ENCODE measurements at places on chromosomes 7 and 10. TPM values are rescaled to one million over a fixed set of nuclear protein-coding genes. Genes with fewer than 3 reads are reported as not detected.

DNA sequence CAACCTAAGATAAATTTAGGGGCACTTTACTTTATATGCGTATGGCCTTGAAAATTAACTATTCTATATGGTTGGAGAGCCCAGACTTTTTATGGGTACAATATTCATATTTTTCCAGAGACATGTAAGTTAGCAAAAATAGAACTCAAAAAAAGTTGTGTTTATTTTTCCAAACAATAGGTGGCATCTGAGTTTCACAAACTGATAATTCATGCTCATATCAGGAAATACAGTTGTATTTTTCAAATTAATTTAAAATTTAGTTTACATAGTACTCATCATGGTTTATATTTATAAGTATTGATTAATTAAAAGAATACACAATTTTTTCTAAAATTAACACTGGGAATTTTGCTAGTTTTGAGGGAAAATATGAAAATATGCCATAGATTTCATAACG is 34.6 kb downstream of the ANKRD7 start:
- no peak for DNase-seq

- no peak for DNase-seq
Observed at GRCh38 chr7:27846388-27846787, 106.4 kb downstream of the TAX1BP1 start.

DNA sequence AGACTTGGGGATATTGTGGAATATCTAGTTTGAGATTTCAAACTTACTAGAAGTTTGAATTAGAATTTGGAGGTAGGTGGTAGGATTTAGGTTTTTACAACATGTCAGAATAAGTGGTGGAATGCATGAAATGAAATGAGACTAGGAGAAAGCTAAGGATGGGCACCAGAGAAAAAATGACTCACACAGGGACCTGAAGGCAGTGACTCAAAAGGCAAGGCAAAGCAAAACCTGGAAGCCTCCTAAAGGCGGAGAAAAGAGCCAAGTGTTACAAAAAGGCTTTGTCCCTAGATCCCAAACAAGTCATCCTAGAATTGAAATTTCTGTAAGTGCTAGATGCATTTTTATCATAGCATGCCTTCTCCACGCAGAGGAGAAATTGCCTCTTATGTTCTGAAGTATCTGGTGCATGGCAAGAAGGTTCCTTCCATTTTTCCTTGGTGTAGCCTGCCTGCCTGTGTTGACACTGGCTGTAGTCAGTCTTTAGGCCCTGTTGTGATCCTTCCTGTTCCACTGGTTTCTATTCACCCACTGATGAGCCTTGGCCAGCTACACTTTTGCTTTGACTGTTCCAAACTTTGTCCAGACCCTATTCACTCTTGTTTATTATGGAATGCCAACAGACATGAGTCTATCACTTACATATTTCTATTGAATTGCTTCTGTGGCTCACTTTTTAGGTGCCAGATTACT is 109.3 kb downstream of the ETV1 start:
- no peak for DNase-seq

DNA sequence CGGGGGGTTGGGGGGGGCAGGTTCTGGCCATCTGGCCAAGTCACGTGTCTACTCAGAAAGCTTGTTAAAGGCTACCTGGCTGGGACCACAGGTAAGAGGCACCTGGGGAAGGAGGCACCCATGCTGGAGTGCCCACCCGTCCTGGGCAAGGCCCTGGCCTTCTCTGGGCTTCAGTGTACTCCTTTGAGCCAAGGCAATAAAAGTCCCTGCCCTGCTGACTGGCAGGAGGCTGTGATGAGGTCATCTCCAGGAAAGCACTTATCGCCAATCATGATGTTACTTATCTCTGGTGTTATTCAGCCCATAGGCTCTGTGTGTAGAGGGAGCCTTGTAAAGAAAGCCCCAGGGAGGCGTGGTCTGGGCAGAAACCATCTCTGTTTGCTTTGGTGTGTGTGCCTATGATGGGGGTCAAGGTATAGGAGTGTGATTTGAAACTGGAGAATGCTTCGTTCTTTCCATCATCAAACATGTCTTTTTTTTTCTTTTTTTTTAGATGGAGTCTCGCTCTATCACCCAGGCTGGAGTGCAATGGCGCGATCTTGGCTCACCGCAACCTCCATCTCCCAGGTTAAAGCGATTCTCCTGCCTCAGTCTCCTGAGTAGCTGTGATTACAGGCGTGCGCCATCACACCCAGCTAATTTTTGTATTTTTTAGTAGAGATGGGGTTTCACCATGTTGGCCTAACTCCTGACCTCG is 2.5 kb upstream of the CLDN4 start:
- no peak for DNase-seq

DNA sequence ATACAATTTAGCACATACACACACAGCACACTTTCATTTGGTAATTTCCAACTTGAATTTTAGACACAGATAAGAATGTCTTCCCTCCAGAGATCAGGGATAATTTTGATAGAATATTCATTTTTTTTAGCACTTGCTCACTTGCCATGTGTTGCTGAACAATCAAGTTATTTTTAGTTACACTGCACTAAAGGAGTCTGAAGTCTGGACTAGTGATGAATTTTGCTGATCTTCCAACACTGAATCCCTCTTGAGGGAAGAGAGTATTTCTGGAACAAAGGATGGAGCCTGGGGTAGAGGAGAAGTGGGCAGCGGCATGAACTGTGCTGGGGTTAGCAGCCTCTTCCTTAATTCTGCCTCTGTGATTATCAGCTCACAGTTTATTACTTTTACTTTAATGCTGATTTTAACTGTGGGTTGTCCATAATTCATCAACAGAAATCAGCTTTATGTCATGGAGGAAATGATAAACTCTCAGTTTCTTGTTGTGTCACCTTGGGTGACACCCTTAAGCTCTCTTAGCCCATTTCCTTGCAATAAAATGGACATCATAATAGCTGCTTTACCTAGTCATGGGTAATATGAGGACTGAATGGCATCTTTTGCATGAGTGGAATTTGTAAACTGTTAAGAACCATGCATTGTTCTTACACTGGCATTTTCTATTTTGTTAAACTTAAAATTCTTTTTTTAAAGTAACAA is 32.1 kb downstream of the SGPL1 start:
- DNase-seq = no peak

GRCh38 chr10:112307358-112308124 is 24.3 kb downstream of the TECTB start:
- DNase-seq = peak; percentile 24

- DNase-seq = no peak
Observed at GRCh38 chr7:139252451-139252850, 21.4 kb downstream of the UBN2 start.

- DNase-seq = no peak
Observed at GRCh38 chr7:47957156-47957555, 8.9 kb upstream of the PKD1L1 start.

GRCh38 chr7:83036130-83036529 is 126.6 kb downstream of the PCLO start:
- DNase-seq = no peak

DNA sequence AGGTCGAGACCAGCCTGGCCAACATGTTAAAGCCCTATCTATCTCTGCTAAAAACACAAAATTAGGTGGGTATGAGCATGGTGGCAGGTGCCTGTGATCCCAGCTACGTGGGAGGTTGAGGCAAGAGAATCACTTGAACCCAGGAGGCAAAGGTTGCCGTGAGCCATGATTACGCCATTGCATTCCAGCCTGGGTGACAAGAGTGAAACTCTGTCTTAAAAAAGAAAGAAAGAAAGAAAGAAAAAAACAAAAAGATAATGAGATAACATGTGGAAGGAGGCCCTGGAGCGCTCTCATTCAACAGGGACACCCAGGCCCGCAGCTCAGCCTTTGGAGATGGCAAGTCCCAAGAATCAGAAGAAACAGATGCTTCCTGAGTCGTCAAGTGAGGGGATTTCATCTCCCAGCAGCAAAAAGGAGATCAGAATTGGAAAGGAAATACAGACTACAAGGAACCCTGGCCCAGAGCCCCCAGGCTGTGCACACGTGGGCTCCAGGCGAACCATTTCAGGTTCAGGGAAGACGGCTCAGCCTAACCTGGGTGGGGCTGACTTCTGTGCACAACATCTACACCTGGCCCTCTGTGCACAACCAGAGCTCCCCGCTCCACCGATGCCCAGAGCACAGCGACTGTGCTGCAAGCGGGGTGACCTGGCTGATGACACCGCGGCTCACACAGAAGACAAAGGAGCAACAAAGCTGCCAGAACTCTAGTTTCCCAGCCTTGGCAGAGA is 33.3 kb downstream of the GNA12 start:
- DNase-seq = no peak

- DNase-seq = no peak
Observed at GRCh38 chr7:101869901-101870290, 52.5 kb downstream of the CUX1 start.

GRCh38 chr10:116385311-116385710 is 42.3 kb upstream of the PNLIPRP3 start:
- DNase-seq = no peak

DNA sequence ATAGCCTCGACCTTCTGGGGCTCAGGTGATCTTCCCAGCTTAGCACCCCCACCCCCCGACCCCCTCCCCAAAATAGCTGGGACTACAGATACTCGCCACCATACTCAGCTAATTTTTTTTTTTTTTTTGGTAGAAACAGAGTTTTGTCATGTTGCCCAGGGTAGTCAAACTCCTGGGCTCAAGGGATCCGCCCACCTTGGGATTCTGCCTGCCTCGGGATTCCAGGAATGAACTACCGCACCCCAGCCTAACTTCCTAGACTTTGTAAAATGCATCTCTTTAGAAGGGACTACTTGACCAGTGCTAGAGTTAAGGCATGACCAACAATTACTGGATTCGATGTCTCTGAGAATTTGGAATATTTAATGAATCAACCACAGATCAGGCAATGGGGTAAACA is 85.9 kb downstream of the MDFIC start:
- no peak for DNase-seq

GRCh38 chr7:75716992-75717626 is 21.6 kb downstream of the HIP1 start:
- DNase-seq = no peak

- no peak for DNase-seq
Observed at GRCh38 chr10:21160116-21160515, 263.0 kb upstream of the NEBL start.

DNA sequence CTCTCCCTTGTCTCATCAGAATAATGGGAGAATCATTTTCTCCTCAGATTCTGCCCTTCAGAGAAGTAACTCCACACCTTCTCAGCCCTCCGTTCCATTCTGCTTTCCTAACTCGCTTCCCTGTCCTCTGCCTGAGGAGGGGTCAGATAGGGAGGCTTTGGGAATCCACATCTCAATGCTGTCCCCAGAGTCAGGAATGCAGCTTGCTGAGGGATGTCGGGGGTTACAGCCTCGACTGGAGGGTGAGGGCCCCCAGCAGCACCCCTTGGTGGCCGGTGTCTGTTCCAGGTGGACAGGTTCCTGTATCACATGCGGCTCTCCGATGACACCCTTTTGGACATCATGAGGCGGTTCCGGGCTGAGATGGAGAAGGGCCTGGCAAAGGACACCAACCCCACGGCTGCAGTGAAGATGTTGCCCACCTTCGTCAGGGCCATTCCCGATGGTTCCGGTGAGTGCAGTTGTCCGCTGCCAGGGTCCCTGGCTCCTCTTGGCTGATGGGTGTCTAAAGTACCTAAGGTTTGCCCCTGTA is 6.9 kb downstream of the HKDC1 start:
- no peak for DNase-seq

- DNase-seq = no peak
Observed at GRCh38 chr7:159071260-159071659, 73.4 kb downstream of the VIPR2 start.

DNA sequence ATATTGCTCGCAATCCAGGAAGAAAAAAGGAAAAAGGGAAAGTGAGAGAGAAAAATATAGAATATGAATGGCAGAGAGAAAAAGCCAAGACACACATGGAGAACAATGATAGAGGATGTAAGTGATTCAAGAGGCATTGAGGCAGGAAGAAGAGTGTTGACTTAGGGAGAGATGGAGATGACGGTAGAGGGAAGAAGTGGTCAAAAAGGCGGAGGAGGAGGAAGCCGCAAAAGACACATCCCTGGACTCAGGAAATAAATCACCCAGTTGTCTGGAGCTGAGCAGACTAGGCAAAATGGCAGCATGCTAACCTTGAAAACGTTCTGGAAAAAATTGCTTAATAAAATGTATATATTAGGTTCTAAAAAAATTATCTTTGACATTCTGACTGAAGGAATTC is 17.7 kb upstream of the GPR37 start:
- no peak for DNase-seq

- DNase-seq = no peak
Observed at GRCh38 chr7:15288741-15289140, 273.1 kb downstream of the AGMO start.

DNA sequence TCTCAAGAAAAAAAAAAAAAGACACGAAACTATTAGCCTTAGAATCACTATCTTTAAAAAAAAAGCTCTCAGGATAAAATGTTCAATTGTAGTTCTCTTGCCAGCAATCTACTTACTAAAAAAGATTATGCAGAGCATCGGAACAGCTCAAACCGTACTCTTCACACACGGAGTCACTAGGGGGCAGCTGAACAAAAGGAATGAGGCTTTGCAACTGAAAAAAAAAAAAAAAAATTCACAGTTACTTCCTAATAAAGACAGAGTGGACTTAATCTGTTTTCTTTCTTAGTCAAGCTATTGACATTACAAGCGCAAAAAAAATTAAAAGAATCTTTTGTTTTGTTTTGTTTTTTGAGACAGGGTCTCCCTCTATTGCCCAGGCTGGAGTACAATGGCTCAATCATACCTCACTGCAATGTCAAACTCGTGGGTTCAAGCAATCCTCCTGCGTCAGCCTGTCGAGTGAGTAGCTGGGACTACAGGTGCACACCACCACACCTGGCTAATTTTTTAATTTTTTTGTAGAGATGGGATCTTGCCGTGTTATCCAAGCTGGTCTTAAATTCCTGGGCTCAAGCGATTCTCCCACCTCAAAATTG is 11.5 kb downstream of the PMS2 start:
- no peak for DNase-seq

ACTL6B gene
- total RNA-seq = not detected

CNOT4 gene
- 27.6 TPM for total RNA-seq

CYP17A1 gene
- 21.1 TPM for total RNA-seq

BET1 gene
- total RNA-seq = 6.9 TPM

TMEM270 gene
- not detected for total RNA-seq

AZGP1 gene
- total RNA-seq = 0.49 TPM

STK31 gene
- total RNA-seq = not detected

CYP3A7 gene
- not detected for total RNA-seq

LLCFC1 gene
- not detected for total RNA-seq

SHTN1 gene
- total RNA-seq = 0.98 TPM
